ENCODE measurements at places on chromosomes 6 and 20. TPM values are rescaled to one million over a fixed set of nuclear protein-coding genes. Genes with fewer than 3 reads are reported as not detected.

DNA sequence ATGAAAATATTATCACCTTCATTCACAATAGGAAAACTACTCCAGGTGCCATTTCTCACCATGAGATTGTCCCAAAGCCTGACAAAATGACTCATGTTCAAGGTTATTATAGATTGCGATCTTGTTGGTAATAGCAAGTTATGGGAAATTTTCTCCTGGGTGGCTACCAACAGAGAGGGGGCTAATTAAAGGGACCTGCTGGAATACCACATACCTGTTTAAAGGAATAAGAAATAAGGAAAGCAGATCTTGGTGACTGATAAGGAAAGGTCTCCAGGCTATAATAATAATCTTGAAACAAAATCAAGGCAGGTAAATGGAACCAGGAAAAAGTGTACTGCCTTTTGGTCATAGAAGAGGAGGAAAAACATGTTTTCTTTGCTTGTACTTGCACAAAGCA lies 1.4 kb downstream of the SLC52A3 start:
- H3K36me3 ChIP-seq = no peaks in the 10 kb centered on the region
- no peak overlapping the region for H3K4me3 ChIP-seq
- no peaks in the 10 kb centered on the region for H3K4me1 ChIP-seq
- no peak for DNase-seq
- H3K27me3 ChIP-seq = no peaks in the 10 kb centered on the region

- no peak within 1 kb of the TSS for H3K4me3 ChIP-seq
- H3K27ac ChIP-seq = no peak within 1 kb of the TSS
- H3K27me3 ChIP-seq = no peaks in the 10 kb centered on the region
- H3K4me1 ChIP-seq = no peaks in the 10 kb centered on the region
Observed at GRCh38 chr6:143864234-143864633, at the start of gene ZC2HC1B. TSS of gene ZC2HC1B (plus strand) at chr6:143864474. CDS start at chr6:143864540, 66 bp downstream.

DNA sequence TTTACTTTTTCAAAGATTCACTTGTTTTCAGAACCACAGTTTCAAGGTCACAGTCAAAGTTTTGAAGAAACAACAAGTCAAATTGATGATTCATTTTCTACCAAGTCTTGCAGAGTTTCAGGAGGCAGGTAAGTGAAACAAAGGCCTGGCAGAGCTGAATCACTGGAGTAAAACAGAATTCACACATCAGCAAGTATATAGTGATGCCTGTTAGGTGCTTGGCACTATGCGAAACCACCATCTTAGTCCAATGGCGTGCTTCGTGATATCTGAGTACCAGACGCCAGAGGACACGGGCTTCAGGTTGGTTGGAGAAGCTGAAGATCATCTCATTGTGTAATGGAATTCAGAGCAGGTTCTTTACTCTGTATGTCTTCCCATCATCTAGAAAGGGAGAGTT lies 75.9 kb downstream of the RTN4IP1 start:
- H3K4me1 ChIP-seq = no peaks in the 10 kb centered on the region
- no peak for DNase-seq
- no peak overlapping the region for H3K4me3 ChIP-seq

DNA sequence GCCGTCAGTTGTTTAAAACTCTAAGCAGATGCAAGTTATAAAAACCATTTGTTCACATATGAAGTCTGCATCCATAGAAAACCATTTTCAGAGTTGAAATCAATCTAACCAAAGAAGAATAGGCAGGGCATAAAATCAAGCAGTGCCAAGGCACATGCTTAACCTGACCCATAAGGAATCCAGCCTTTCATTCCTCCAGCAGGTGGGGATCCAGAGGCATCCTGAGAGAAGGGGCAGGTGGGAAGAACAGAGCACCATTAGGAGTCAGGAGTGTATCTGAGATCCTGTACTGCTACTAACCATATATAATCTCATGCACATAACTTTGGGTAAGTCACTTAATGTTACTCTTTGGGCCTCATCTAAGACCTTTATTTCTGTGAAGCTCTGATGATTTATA lies 29.4 kb upstream of the FOXO3 start:
- no peaks in the 10 kb centered on the region for H3K4me1 ChIP-seq
- DNase-seq = no peak
- no peaks in the 10 kb centered on the region for H3K27me3 ChIP-seq
- no peak overlapping the region for H3K4me3 ChIP-seq

DNA sequence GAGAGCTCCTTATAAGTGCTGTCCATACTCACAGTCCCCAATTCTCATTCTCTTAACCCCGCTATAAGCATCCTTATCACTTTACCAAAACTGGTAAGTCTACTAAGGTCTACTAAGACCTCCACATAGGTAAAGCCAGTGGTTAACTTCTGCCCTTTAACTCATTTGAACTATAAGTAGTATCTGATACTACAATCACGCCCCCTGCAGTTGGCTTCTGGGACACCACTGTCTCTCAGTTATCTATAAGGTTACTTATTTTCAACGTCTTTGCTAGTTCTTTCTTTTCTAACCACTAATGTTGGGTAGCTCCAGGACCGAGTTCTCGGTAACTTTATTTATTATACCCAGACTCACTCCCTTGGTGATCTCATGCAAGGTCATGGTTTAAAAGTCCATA lies 142.6 kb downstream of the ARHGAP18 start:
- H3K36me3 ChIP-seq = no peaks in the 10 kb centered on the region
- H3K27me3 ChIP-seq = no peaks in the 10 kb centered on the region
- H3K27ac ChIP-seq = no peak overlapping the region
- no peak for DNase-seq

DNA sequence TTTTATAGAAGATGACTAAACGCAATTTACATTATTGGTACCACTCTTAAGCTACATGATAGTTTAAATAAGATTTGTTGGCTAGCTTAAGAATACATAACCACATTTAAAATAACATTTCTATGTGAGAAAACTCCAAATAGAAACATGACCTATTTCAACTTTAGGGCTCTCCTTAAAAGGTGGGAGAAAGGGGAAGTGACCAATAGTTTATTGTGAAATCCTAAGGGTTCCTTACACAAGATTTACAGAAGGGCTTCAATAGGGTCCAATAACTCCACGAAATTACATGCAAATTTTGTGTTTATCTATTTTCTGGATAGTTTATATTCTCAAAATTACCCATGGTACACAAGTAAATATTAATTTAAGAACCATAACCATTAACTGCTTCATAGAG lies 91.6 kb upstream of the DST start:
- peaks cover 3% of the 10 kb centered on the region for H3K4me1 ChIP-seq
- no peaks in the 10 kb centered on the region for H3K36me3 ChIP-seq
- H3K27ac ChIP-seq = no peak overlapping the region
- H3K27me3 ChIP-seq = no peaks in the 10 kb centered on the region
- H3K4me3 ChIP-seq = no peak overlapping the region

GRCh38 chr6:7163661-7164071 lies 55.9 kb downstream of the RREB1 start:
- no peaks in the 10 kb centered on the region for H3K36me3 ChIP-seq
- H3K27me3 ChIP-seq = no peaks in the 10 kb centered on the region
- no peaks in the 10 kb centered on the region for H3K4me1 ChIP-seq
- no peak overlapping the region for H3K27ac ChIP-seq
- no peak overlapping the region for H3K4me3 ChIP-seq

DNA sequence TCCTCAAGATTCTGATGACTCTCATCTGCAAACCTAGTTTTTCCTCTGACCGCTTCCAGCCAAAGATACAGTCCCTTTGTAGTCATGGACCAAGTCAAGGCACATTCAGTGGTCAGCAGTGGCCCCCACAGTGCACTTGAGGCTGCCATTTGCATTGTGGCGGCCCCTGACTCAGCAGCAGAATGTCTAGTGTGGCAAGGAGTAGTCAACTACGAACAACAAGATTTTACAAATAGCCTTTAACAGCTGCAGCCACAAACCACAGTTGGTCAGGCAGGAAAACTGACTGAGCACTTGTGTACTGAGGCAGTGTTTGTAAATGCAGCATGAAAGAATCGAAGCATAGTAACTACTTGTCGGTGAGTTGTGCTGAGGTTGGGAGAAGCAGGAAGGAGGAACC lies 49.6 kb downstream of the SLC2A12 start:
- H3K27me3 ChIP-seq = no peaks in the 10 kb centered on the region
- no peaks in the 10 kb centered on the region for H3K4me1 ChIP-seq
- no peak for DNase-seq
- no peaks in the 10 kb centered on the region for H3K36me3 ChIP-seq
- no peak overlapping the region for H3K27ac ChIP-seq
- no peak overlapping the region for H3K4me3 ChIP-seq

DNA sequence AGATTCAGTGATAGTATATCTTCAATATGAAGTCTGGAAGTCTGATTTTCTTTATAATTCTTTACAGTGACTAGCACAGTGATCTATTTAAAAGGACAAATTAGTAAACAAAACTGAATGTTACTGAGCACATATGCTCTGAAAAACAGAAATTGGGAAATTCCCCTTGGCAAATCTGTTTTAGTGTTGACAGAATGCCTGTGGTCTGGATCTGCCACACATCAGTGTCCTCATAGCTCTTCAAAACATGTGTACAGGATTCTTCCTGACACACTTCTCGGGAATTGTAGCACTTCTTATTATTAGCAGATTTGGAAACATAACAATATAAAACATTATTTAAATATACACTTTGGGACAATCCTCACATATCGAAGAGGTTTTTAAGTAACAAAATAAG lies 354.3 kb downstream of the COL12A1 start:
- no peaks in the 10 kb centered on the region for H3K27me3 ChIP-seq
- no peak overlapping the region for H3K4me3 ChIP-seq
- no peak overlapping the region for H3K27ac ChIP-seq
- H3K4me1 ChIP-seq = no peaks in the 10 kb centered on the region
- no peak for DNase-seq

DNA sequence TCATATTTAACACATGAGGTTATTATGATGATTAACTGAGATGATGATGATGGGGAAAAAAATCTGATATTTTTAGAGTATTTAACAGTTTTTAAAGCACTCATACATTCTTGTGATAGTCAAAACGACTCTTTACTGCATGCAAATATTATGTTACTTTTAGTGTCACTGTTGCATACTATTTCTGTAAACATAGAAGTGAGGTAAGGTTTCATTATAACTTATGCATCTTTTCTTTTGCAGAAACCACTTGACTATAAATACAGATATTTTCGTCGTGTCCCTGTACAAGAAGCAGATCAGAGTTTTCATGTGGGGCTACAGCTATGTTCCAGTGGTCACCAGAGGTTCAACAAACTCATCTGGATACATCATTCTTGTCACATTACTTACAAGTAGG lies 30.1 kb downstream of the FBXO9 start:
- no peak overlapping the region for H3K27ac ChIP-seq
- no peaks in the 10 kb centered on the region for H3K27me3 ChIP-seq
- H3K36me3 ChIP-seq = peaks cover 4% of the 10 kb centered on the region
- DNase-seq = no peak

DNA sequence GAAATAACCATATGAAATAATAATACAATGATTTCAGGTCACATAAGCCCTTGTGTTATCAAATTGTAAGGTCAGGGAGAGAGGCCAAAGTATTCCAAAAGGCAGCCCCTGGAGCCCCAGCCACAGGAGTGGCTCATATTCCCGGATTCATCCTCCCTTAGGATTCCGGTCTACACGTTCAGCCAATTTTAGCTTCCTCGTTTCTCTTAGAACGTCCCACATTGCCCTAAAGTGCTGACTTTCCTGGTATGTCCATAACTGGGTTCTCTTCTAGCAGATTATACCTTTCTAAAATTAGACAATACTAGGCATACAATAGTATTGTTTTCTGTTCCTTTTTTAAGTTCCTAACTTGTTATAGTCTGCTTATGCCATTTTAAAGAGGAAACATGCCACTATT lies 192.7 kb upstream of the NOX3 start:
- no peaks in the 10 kb centered on the region for H3K36me3 ChIP-seq
- no peak for DNase-seq
- H3K27me3 ChIP-seq = no peaks in the 10 kb centered on the region
- no peaks in the 10 kb centered on the region for H3K4me1 ChIP-seq

- H3K36me3 ChIP-seq = no peaks in the 10 kb centered on the region
- H3K27me3 ChIP-seq = no peaks in the 10 kb centered on the region
- peak; percentile 88 for DNase-seq
- no peaks in the 10 kb centered on the region for H3K4me1 ChIP-seq
- H3K4me3 ChIP-seq = peak overlapping the region; percentile 97
Observed at GRCh38 chr20:2840967-2841531, 504 bp downstream of the VPS16 start.

DNA sequence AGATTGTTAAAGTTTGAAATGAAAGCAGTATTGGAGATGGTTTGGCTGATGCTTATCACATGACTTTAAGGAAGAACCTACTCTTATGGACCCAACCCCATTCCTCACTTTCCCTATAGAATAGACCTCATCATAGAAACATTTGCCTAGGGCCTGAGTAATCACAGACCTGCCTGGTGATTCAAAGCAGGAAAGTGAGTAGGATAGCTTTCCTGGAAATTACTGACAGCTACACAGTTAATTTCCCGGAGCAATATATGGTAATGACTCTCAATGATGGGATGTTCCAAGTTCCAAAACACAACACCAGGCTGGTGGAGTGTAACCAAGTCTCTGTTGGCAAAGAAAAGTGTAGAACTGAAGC lies 233.8 kb downstream of the SIM1 start:
- DNase-seq = no peak
- H3K27ac ChIP-seq = no peak overlapping the region

- no peak overlapping the region for H3K27ac ChIP-seq
- no peaks in the 10 kb centered on the region for H3K36me3 ChIP-seq
- no peak overlapping the region for H3K4me3 ChIP-seq
- no peaks in the 10 kb centered on the region for H3K4me1 ChIP-seq
- DNase-seq = peak; percentile 51
Observed at GRCh38 chr20:63135411-63135810, 80.5 kb downstream of the YTHDF1 start.

DNA sequence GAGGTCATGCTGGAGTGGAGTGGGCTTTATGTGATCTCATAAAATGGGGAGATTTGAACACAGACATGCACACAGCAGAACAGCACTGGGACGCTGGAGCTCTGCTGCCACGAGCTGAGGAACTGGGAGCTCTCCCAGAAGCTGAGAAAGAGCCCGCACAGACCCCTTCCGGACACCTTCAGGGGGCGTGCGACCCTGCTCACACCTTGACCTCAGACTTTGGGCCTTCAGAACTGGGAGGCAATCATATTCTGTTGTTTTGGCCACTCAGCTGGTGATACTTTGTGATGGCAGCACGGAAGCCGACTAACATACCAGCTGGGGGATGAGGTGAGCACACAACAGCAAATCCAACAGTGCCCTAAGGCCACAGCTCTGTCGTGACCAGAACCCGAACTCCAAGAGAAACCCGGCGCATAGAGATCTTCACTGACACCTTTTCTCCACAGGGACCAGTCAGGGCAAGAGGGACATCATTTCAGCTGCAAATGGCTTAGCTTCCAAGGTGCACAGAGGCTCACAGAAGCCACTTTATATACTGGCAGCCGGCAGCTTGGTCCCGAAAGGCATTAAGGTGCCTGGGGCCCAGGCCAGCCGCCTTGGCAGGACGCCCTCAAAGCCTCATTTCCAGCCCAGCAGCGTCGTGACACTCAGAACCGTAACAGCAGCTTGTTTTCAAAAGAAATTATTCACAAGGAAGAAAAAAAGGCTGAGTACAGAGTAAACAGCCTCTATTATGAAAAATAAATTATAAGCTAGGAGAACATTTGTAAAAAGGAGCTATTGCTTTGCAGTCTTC lies 89.3 kb downstream of the RNASET2 start:
- no peaks in the 10 kb centered on the region for H3K4me1 ChIP-seq
- no peaks in the 10 kb centered on the region for H3K27me3 ChIP-seq
- no peaks in the 10 kb centered on the region for H3K36me3 ChIP-seq
- no peak for DNase-seq
- no peak overlapping the region for H3K4me3 ChIP-seq

The NT5E gene
- 68.9 TPM for total RNA-seq

The ECT2L gene
- 0.30 TPM for total RNA-seq

The LYRM2 gene
- 22.6 TPM for total RNA-seq

The SNPH gene
- 4.9 TPM for total RNA-seq

The SPATA25 gene
- total RNA-seq = 2.9 TPM

The LRRC1 gene
- total RNA-seq = 25.3 TPM
